DMS79 (cell line): ENCODE measurements at places on chromosomes 2 and 18.
A peak's percentile ranks its signal among the peaks of the same experiment; 100 is the strongest.

GRCh38 chr2:104862058-104862941 is 8.4 kb downstream of the POU3F3 start:
- no peak for DNase-seq

DNA sequence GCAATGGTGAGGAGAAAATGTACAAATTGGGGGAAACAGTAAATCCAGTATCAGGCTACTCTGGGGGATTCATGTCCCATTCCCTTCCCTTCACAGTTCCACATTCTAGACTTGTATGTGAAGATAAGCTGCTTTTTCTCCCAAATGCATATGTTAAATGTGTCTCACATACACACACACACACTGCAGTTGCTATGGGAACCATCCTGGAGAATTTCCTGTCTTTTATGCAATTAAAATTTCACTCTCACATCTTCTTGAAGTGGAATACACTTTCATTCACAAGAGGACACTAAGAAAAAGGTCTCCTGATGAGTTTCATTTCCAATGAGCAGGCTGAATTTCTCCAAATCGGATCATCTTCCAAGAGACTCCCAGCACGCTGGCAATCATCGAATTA is 366.0 kb downstream of the LRATD1 start:
- DNase-seq = peak; percentile 28

GRCh38 chr2:57516698-57517340 is 529.8 kb upstream of the VRK2 start:
- peak; percentile 0 for DNase-seq

- DNase-seq = no peak
Observed at GRCh38 chr2:134634054-134634753, 84.6 kb downstream of the TMEM163 start.

- DNase-seq = no peak
Observed at GRCh38 chr2:211609127-211609526, 929.5 kb downstream of the ERBB4 start.

DNA sequence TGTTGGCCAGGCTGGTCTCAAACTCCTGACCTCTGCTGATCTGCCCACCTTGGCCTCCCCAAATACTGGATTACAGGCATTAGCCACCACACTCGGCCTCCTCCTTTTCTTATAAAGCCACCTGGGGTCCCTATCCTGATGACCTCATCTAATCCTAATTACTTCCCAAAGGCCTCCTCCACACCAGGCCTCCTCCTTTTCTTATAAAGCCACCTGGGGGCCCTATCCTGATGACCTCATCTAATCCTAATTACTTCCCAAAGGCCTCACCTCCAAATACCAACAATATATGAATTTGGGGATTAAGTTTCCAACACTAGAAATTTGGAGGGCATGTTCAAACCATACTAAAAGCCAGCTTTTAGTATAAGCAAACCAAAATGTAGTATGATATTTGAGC is 9.7 kb upstream of the RMC1 start:
- no peak for DNase-seq

- DNase-seq = no peak
Observed at GRCh38 chr2:115880558-115880957, 1438.1 kb downstream of the DPP10 start.

DNA sequence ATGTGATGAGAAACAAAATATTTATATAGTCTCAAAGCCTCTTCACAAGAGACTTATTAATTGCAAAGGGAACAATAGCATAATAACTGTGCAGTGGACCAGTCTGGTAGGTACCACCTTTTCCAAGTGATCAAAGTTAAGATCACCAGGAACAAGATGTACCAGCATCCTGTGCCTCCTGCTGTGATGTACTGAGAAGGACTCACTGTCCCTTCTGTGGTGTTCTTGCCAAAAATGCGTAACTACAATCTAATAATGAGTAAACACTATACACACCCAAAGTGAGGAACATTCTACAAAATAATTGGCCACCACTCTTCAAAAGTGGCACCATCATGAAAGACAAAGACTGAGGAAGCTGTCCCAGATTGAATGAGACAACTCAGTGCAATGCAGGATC is 14.5 kb downstream of the GNLY start:
- DNase-seq = no peak

GRCh38 chr2:222802514-222803196 is 58.2 kb upstream of the ACSL3 start:
- DNase-seq = no peak

GRCh38 chr2:60480089-60480773 is 73.2 kb downstream of the BCL11A start:
- DNase-seq = no peak

- no peak for DNase-seq
Observed at GRCh38 chr2:197931661-197932312, 127.4 kb downstream of the PLCL1 start.
